CD4-positive, alpha-beta T cell (primary cell): ENCODE measurements at places on chromosomes 6 and 20. TPM values are rescaled to one million over a fixed set of nuclear protein-coding genes. Genes with fewer than 3 reads are reported as not detected.
A peak's percentile ranks its signal among the peaks of the same experiment; 100 is the strongest.

DNA sequence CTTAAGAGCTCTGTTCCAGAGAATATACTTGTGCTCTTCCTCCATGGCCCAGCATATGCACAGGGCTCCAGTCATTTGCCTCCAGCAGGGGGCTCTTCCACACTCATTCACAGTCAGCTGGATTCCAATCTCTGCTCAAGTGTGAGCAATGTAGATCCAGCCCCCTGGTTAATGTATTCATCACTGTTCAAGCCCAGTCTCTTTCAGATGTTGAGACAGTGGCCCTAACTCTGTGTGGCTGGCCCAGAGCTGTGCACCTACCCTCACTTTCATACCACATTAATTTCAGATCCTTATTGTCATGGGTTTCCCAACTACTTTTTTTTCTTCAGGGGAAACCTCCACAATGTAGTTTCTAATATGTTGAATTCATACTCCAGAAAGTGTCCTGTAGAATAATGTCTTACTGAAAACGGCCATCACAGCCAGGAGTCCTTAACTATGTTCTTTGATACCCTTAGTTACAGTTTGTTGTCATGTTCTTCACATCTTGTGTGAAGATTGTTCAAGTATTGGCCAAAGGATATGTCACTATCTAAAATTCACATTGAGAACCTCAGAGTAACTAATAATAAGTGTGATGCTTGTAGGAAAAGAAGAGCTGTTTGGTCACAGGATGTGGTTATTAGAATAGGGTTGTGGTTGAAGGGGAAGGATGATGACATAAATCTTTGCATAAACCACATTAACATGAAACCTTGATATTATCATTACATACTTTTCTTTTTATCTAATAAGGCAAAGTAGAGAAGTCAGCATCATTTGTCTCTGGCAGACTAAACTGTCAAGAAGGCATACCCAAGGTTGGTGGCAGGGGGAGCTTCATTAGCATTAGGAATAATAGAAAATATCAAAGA lies 14.4 kb upstream of the HLA-DQA1 start:
- no peak for DNase-seq

The MOCS3 gene
- total RNA-seq: 3.0 TPM

DNA sequence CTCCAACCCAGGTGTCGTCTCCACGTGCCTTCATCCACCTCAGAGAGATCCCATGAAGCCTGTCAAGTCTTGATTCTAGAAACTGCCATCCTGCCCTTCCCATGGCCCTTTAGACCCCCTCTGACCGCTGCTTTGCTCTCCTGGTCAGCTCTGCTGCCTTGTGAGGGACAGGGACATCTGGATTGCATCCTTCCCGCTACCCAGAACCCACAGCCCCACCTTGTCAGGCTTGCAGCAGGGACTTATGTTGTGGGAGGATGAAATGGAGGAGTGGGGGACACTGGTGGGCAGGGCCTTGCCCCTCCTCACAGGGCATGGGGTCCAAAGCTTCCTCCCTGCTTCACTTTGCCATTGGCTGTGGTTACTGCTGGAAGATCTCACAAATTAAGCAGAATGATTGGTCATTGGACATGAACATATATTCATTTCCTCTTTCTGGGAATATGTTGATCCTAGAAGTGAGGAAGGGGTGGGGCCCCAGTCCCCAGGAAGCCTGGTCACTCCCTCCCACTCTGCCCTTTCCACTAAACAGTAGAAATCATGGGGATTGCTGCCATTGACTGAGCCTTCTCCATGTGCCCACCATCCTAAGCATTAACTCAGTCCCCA lies 4.5 kb downstream of the GLP1R start:
- DNase-seq: no peak

The PHACTR1 gene
- 2.3 TPM for total RNA-seq

- DNase-seq: no peak
These were observed 48.8 kb upstream of the EPB41L1 start for GRCh38 chr20:36105711-36106226.

The RAET1L gene
- total RNA-seq: not detected

The BPIFB1 gene
- not detected for total RNA-seq

DNA sequence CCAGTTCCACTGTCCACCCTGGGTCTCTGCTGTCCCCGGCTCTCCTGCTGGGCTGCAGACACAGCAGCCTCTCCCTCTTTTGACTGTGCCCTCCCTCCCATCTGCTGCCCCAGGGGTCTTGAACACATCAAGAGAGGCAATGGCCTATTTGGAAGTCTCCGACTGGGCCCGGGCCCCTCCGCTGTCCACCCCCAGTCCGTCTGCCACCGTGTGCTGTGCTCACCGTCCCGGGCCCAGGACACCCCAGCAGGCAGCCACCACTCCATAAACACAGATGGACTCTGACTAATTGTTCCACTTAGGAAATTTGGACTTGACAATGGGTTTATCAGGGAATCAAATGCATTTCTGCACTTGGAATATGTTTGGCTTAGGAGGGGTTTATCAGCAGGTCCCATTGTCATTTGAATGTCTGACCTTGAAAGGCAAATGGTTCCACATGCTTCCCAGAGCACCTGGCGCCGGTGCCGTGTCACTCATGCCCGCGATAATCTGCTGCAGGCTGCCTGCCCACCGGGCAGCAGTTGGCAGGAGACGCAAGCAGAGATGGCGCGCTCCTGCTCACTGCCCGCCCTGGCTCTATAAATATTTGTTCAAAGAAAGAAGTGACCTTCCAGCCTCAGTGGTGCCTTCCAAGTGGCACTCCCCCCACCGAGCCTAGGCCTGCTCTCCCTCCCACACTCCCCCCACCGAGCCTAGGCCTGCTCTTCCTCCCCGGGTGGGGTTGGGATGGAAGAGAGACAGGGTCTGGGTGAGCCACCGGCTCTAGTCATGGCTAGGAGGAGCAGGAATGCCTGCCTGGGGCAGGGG lies 18.8 kb upstream of the FRMD1 start:
- DNase-seq: no peak

GRCh38 chr6:47163536-47163935 lies 121.4 kb upstream of the ADGRF1 start:
- no peak for DNase-seq

GRCh38 chr20:8019998-8020247 lies 362 bp upstream of the TMX4 start:
- no peak for DNase-seq

DNA sequence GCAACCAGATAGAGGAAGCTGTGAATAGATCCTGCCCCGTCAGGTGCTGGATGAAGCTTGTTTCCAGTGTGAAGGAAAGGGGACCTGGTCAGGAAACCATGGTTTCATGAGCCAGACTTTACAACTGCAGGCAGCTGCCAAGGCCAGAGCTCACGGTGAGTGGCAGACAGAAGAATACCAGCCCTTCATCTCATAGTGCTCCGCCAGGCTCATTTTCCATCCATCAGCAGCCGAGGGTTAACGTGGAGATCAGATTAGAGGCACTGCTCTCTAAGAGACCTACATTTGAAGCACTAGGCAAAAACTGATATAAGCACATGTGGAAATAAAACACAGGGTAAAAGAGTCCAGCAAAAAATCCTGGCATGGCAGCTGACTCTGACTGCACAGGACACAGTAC lies 172.4 kb downstream of the CD24 start:
- DNase-seq: no peak

The CNR1 gene
- not detected for total RNA-seq

GRCh38 chr20:64041781-64042053 lies 5.7 kb downstream of the C20orf204 start:
- DNase-seq: no peak

GRCh38 chr20:58752565-58752964 lies 60.0 kb downstream of the NPEPL1 start:
- no peak for DNase-seq

The PHF1 gene
- total RNA-seq: 545 TPM

GRCh38 chr6:71642120-71642519 lies 244.2 kb upstream of the RIMS1 start:
- no peak for DNase-seq

The SLC35F1 gene
- not detected for total RNA-seq

The DEFB126 gene
- total RNA-seq: not detected

The GPR6 gene
- not detected for total RNA-seq

- no peak for DNase-seq
These were observed 219.6 kb downstream of the CD83 start for GRCh38 chr6:14337152-14337551.

The ARMH2 gene
- not detected for total RNA-seq

- DNase-seq: no peak
These were observed 257.2 kb upstream of the EYS start for GRCh38 chr6:65964261-65964660.

GRCh38 chr6:1630212-1630770 lies 20.6 kb downstream of the FOXC1 start:
- no peak for DNase-seq

DNA sequence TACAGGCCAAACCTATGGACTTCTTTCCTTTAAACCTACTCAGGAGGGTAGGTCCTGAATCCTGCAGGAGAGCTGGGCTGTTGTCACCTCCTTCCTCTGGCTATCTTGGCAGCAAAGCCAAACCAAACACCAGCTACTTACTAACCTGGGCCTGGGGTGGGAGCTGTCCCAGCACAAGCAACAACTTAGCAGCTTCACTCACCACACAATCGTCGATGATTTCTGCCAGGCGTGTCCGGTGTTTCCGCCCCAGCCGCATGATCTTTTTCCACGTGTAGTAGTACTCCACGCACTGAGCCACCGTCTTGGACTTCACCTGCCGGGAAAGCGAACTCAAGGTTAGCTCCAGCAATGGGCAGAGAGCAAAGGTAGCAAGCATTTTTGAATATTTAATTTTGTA lies 25.4 kb upstream of the MRPS10 start:
- DNase-seq: no peak

- no peak for DNase-seq
These were observed 72.0 kb downstream of the LY86 start for GRCh38 chr6:6660339-6661045.

GRCh38 chr6:90811596-90812226 lies 224.8 kb upstream of the MAP3K7 start:
- no peak for DNase-seq

DNA sequence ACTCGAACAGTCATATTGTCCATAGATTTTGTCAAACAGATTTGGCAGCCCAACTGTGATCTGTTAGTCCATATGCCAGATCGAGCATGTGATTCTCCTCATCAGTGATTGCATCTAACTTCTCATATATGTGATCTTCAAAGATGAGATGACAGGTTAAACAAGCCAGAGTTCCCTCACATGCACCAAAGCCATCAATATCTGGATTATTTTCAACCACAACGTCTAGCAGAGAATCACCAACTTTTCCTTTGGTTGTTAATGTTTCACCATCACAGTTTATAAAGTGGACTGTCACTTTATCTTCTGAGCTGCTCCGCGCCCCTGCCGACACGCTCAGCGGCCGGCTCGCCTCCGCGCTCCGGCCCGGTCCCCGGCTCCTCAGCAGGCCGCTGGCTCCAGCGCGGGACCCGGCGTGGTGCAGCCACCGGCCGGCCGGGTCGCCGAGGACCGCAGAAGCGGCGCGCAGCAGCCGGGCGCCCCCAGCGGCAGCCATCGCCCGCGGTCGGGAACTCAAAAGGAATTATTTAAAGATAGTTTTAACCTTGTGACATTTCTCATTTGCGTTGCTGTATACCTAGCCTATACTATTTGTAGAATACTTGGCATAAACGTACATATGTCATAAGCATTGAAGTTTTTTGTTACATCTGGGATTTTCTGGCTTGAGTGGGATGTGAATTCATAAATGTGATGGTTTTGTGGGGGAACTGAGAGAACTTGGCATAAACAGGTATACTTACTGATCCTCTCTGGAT lies 40.1 kb upstream of the DYNLRB1 start:
- peak; percentile 42 for DNase-seq

GRCh38 chr6:24719125-24719971 lies at the start of gene C6orf62:
Gene C6orf62 (minus strand): TSS chr6:24719154. CDS start chr6:24718668, 486 bp downstream.
- DNase-seq: peak; percentile 72

GRCh38 chr6:106972500-106972899 lies 2.0 kb downstream of the CD24 start:
- no peak for DNase-seq

DNA sequence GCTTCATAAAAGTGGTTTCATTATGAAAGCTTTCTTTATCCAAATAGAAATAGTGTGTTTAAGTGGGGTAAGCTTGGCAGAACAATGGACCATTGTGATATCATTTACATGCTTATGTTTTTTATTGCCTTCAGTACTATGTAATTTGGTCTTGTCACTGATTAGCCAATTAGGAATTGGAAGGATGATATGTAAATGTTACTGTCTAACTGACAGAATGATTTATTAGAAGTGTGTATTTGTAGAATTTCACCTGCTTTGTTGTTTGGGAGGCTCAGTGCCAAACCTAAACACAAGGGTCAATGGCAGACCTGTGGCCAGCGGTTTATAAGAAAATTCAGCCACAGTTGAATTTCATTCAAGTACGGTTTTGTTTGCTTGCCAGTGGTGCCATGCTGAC lies 39.0 kb downstream of the AIG1 start:
- no peak for DNase-seq

GRCh38 chr20:18404172-18404571 lies 62.7 kb downstream of the DZANK1 start:
- DNase-seq: no peak

The ABHD16B gene
- total RNA-seq: not detected

- no peak for DNase-seq
These were observed 78.1 kb downstream of the RTN4IP1 start for GRCh38 chr6:106551155-106551554.

DNA sequence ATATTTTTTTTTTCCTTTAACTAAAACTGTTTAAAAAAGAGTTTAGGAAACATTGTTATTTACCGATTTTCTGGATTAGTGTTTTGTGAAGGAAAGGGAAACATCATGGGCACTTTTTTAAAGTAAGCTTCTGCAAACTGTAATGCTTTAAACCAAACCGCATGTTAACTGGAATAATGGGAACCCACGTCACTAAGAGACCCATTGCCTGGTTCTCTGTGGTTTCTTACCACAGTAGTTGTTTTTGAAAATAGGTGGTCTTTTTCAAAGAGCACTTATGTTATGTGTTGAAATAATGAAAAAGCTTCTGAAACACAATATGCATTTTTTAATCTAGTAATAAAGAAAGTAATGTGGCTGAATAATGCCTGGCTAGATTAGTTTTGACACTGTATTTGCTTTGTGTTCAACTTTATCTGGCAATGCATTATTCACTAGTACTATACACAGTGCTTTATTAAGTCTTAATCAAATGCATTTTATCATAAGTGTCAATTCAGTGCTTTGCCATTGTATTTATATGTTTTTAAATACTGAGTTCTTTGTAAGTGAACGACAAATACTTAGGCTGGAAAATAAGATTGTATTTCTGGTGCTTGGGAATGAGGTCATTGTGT lies 754.1 kb upstream of the FLRT3 start:
- no peak for DNase-seq

- DNase-seq: no peak
These were observed 172.8 kb upstream of the PMEPA1 start for GRCh38 chr20:57882451-57883161.

The MCCD1 gene
- not detected for total RNA-seq

DNA sequence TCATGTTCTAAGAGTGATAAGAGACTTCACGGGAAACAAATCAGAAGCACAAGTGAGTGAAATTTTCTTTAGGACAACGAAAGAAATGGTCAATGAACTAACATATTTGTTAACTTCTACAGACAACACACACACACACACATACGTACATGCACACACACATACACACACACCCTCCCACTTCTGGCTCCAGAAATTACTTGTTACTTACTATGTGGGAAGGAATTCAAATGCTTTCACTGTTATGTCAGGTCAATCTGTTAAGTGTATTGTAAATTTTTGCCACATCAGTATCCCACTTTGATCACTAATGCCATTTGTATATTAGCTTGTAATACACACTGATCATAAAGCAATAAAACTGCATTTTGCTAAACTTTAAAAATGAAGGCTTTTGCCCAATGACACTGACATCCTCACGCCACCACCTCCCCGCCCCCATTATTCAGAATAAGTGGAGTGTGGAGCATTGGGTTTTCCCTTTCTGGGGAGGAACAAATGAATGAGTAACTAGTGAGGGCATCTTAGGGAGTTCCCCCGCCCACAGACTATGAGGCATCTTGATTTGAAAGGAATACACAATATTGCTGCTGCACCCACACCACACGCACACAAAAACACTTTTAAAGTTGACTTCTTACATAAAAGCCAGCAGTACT lies 76.2 kb downstream of the ATXN1 start:
- DNase-seq: peak; percentile 37
